ENCODE measurements at places on chromosomes 6 and 20.

GRCh38 chr20:38685853-38686473, 38.3 kb upstream of the SLC32A1 start:
- no peak for DNase-seq

DNA sequence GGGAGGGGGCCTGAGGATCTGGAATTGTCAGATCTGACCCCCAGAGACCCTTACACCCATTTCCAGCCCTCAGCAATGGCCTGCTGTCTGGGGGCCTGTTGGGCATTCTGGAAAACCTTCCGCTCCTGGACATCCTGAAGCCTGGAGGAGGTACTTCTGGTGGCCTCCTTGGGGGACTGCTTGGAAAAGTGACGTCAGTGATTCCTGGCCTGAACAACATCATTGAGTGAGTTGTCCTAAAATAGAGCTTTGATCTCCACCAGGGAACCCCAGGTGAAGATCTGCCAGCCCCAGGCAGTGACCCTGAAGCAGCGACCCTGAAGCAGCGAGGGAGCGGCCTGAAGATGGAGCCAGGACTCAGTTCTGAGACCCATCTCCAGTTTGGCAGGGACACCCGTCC, 2.2 kb downstream of the BPIFA1 start:
- DNase-seq = no peak

DNA sequence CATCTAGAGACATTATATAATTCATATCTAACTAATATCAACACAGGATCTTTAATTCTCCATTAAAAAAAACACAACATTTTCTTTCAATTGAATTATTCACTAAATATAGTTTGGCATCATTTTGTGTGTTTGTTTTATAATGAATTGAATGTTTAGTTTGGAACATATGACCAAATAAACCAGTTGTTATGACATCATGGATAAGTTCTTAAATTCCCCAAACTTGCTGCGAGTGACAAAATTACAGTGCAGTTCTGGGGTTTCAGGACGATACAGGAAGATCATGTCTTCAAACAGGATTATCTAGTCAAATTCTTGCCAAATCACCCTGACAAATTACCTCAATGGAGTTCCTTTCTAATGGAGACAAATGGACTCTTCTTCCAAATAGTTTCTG, 473.6 kb downstream of the EPM2A start:
- DNase-seq = no peak

GRCh38 chr6:154852687-154853086, 119.5 kb downstream of the SCAF8 start:
- DNase-seq = no peak

GRCh38 chr6:18439581-18439980, 52.4 kb downstream of the RNF144B start:
- DNase-seq = no peak

- DNase-seq = no peak
Measured at GRCh38 chr6:35547676-35548075, 35.0 kb upstream of the TULP1 start.

DNA sequence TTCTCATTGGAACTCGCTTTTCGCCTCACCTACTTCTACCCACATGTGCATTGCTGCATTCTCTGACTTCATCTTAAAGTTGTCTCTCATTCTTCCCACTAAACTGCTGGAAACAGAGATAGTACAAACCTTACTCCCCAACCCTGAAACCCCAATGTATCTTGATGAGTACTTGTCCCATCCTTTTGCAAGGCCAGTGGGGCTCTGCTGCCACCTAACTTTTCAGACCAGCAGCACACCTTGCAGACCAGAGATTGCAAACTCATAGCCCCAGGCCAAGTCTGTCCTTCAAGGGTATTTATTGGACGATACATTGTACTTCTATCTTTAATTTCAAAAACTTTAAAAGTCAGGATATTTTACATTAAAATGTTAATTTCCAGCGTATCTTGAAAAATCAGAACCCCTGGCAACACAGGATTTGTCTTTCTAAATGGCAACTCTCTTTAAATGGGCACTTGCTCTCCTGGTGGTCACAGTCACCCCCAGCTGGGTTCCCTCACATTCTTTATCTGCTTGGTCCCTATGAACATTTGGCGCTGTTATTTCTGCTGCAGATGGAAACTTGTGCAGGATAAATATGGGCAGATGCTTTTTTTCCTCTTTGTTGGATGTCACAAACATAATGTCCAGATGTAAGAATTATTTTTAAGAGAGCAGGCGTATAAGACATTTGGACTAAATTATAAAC, 83.9 kb downstream of the SOD2 start:
- no peak for DNase-seq

- DNase-seq = no peak
Measured at GRCh38 chr20:18972251-18972876, 158.8 kb downstream of the SCP2D1 start.

DNA sequence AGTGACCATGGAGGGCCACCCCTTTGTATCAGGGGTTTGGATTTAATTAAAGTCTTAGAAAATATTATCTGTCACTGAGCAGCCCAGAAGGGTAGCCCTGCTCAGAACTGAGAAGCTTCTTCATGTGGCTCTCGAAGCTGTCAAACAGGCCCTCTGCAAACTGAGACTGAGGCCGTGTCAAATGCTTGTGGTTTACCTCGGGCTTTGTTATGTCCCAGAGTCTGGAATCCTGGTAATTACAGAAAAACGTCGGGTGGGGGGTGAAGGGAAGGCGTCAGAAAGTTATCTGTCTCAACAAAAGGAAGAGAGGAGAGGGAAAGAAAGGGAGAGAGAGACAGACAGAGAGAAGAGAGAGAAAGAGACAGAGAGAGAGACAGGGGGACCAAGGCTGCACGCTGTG, 200.8 kb downstream of the BMP7 start:
- DNase-seq = no peak

Measured in stimulated activated CD4-positive, alpha-beta T cell treated with anti-CD3 and anti-CD28 coated beads, Interleukin-1b, Interleukin-23, amount 100 ng/mL, for 24 hours (primary cell).